ENCODE measurements at places on chromosomes 5 and 9. TPM values are rescaled to one million over a fixed set of nuclear protein-coding genes. Genes with fewer than 3 reads are reported as not detected.

GABRA6 gene
- not detected for total RNA-seq

GRCh38 chr9:70012569-70012968 lies 31.1 kb upstream of the MAMDC2 start:
- no peak for DNase-seq

SYK gene
- total RNA-seq: 23.3 TPM

GRCh38 chr9:1514250-1514649 lies 464.1 kb downstream of the DMRT2 start:
- no peak for DNase-seq

BTNL8 gene
- total RNA-seq: not detected

TSTD2 gene
- total RNA-seq: 51.4 TPM

DNA sequence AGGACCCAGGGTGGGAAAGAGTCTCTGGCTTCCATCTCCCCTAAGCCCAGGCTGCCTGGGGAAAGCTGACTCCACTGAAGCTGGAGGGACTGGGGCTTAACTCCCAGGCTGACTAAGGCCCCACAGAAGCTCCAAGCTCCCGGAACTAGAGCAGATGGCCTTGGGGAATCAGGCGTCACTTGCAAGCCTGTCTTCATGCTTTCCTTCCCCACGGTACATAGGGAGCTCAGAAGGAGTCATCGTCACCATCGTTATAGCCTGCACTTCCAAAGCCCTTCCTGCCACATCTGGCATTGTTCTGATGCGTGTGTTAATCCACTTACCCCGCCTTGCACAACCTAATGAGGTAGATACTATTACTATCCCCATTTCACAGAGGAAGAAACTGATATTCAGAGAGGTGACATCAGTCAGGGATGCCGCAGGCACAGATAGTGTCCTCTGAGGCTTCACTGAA lies 11.5 kb downstream of the AQP3 start:
- no peak for DNase-seq

DNA sequence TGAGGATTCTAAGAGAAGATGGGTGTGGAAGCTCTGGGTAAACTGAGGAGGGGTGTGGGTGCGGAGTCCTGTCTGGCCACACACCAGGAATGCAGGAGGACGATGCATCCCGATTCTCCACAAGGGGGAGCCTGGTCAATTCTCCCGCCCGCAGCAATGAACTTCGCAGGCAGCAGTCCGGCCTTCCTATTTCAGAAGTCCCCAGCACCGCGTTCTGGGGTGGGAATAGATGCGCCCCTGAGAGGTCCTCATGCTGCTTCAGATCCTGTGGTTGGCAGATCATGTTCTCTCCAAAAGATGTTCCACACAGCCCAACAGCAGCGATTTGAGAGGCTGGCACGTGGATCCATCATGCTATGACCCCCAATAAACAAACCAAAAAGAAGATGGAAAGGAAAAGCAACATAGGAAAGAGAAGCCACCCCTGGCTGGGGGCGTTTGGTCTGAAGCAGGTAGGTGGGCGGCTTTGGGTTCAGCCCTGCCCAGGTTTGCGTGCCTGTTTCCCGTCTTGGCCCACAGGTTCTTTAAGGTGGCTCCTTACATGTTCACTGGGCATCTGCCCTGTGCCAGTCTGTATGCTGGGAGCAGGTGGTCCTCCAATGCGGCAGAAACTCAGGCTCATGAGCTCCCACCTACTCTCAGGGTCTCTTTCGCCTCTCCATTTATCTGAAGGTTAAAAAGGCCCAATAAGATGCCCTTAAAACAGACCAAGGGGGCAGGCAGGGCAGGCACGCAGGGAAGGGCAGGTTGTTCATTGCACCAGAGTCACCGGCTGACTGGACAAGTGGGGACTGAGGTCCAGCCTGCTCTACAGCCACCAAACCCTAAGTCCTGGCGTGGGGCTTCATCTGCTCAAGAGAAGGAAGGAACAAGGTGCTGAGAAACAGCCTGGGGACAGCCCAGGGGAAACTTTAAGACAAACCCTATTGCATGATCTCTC lies 171.6 kb downstream of the PAX5 start:
- DNase-seq: no peak

DNA sequence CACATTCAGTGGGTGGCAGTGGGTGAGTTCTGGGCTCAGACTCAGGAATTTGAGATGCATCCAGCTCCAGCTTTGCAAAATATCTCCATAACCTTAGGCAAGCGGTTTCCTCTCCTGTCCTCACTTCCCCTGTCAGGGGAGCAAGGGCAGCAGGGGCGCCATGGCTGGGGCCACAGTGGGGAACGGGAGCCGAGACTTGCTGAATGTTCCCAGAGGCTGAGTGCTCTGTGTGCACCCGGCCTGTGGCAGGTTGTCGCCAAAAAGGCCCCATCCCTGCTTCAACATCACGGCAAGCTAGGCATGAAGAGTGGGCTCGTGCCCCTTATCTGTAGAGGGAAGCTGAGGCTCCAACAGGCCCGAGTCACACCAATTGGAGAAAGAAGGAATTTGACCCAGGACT lies 268.8 kb downstream of the NSG2 start:
- DNase-seq: no peak

DNA sequence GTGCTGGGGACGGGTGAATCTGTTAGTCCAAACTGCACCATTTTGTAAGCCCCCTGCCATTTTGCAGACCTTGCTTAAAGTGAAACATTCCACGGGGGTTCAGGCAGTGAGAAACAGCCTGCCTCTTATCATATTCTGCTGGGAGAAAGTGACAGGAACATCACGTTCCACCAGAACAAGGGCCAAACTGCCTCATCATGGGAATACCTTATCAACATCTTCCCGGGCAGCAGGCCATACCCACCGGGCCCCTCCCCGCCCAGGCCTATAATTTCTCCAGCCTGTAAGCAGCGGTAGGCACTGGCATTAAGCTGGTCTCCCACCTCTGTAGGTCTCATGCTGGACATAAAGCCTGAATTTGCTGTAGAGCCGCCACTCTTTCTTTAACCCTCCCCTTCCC lies 1.5 kb upstream of the CFAP77 start:
- DNase-seq: no peak

- no peak for DNase-seq
These were observed 14.4 kb upstream of the PLEKHG4B start for GRCh38 chr5:77546-77945.

IL5 gene
- total RNA-seq: not detected

DNA sequence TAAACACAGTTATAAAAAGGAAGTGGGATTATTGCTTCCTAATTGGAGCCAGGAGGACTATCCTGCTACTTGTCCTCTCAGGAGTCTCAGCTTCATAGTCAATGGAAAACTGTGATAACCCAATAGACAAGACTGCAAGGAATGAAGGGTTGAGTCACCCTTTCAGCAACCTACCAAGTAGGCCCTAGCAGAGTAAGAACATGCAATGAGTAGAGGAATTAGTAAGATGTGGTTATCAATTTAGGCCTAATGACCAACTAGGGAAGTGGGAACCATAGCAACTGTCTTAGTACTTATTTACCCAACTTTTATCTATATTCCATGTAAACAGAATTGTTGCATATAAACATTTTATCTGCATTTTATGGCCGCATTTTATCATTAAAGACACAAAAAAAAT lies 310.1 kb downstream of the RFX3 start:
- DNase-seq: no peak

AGTPBP1 gene
- 38.3 TPM for total RNA-seq

GRCh38 chr9:122364783-122365150 lies 6.1 kb upstream of the PTGS1 start:
- DNase-seq: no peak

DNA sequence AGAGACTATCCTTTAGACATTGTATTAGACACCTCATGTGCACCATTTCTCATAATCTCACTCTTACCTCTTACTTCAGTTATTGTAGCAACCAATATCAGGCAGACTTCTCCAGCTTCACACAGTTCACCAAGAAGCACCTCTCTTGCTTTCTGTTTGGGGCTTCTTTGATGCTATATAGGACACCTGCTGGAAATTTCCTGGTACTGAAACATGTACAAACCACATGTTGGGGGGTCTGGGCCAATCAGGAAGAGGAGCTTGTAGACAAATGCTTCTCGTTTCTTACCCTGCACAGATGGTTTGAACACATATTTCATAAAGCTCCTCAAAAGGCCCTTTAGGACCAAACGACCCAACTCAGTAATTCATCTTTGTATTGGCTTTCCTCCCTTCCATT lies 212.1 kb downstream of the IZUMO3 start:
- no peak for DNase-seq

GRCh38 chr9:76365028-76365427 lies 29.2 kb downstream of the RFK start:
- no peak for DNase-seq

IRGM gene
- total RNA-seq: not detected

DNA sequence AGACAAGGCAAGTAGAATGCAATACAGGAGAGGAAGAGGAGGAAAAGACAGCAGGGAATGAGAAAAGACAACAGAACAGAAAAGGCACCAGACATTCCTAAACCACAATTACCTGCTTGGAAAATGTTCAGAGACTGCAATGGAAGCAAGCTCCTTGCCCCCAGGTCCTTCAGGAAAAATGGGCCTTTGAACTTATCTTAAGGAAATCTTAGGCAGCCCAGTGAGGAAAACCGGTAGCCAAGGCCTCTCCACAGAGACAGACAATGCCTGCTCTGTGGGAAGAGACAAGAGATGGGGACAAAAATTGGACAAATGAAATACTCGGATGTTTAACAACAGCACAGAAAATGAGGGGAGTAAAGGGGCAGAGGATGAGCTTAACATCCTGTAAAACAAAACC lies 31.2 kb downstream of the HTR4 start:
- DNase-seq: no peak

DNA sequence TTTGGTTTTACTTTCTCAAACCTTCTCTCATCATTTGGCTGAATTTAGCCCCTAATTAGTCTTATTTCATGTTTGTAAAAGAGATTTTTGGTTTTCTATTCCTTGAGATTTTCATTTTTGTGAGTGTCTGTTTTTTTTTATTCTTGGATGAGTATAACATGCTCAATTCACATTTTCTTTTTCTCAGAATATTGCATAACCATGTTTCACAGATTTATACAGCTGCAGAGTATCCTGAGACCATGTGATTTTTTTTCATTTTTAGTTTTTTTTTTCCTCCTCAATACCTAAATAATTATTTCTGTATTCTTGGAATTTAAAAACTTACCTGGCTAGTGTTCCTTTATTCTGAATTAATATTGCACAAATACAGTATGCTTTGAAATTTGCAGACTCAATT lies 361.9 kb downstream of the SEMA5A start:
- DNase-seq: no peak

GRCh38 chr5:151258201-151258611 lies 5.2 kb downstream of the GM2A start:
- no peak for DNase-seq

DNA sequence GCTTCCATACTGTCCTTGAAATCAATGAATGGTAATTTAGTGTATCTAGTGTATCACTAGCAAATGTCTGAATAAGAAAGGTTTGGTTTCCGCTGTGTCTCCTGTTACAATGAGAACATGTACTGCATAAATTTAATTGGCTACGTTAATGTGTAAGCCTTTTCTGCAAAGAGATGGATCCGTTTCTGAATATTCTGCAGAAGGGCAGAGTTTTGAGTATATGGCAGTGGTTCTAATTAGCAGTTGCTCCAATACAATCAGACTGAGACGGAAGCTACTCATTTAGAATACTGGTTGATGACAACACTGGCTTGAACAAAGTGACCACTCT lies 555 bp upstream of the PCDHGC4 start:
- DNase-seq: no peak

GRCh38 chr5:152397581-152397980 lies 7.5 kb downstream of the NMUR2 start:
- no peak for DNase-seq

- DNase-seq: no peak
These were observed 1026.0 kb upstream of the ARRDC3 start for GRCh38 chr5:92409134-92409533.

DNA sequence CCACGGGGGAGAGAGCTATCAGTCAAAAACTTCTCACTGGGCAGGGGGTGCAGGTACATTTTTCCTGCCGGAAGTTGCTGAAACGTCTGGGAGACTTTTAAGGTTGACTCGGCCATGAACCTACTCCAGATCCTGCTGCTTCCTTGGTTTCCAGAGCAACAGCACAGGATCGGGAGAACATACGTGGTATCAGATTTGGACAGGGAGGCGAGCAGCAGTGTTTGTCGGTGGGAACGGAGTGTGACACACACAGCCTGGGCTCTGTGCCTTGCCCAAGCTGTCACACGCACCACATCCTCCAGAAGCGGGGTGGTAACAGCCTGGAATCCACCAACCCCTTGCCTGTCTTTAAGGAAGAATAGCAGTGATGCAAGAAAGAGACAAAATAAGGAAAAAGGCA lies 276.5 kb downstream of the SLIT3 start:
- DNase-seq: peak; percentile 15

DNA sequence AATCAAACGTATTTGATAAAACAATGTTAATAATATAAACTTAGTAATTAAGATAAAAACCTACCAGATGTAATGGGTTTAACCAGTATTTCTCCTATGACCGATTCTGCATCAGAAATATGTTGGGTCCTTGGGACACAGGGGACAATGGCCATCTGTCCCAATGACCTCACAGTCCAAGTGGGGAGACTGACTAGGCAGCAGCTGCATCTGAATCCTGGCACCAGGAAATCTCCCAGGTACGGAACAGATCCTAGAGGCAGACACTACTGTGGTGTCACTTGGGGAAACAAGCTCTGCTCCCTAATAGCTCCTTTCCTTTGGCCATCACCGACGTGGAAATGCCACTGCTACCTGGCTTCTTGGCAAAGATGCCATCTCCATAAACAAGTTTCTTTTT lies 81.8 kb upstream of the SARDH start:
- no peak for DNase-seq

SPEF2 gene
- total RNA-seq: 16.2 TPM

GRCh38 chr5:56003179-56003578 lies 8.4 kb upstream of the IL6ST start:
- DNase-seq: no peak

GRCh38 chr9:113543982-113544303 lies 80.4 kb downstream of the RGS3 start:
- DNase-seq: no peak

- DNase-seq: no peak
These were observed 35.9 kb upstream of the ARSB start for GRCh38 chr5:79020861-79021561.

C5orf58 gene
- not detected for total RNA-seq

GRCh38 chr9:5326893-5327548 lies 12.7 kb downstream of the RLN1 start:
- DNase-seq: no peak

NMUR2 gene
- not detected for total RNA-seq

CAVIN4 gene
- 0.21 TPM for total RNA-seq

All from thoracic aorta (tissue), 2 donors.